Right cardiac atrium (tissue), 5 donors: ENCODE measurements at places on chromosomes 7 and 10. TPM values are rescaled to one million over a fixed set of nuclear protein-coding genes. Genes with fewer than 3 reads are reported as not detected.

Gene ZNF503
- 14.4 TPM for total RNA-seq

Gene TUBAL3
- 1.0 TPM for total RNA-seq

Gene NME8
- total RNA-seq: not detected

Gene FAM241B
- total RNA-seq: 8.7 TPM

Gene GIMAP7
- 25.5 TPM for total RNA-seq

Gene PLXDC2
- total RNA-seq: 37.4 TPM

Gene LRGUK
- total RNA-seq: 0.14 TPM

Gene CPED1
- total RNA-seq: 31.1 TPM

Gene CTAGE8
- total RNA-seq: 0.14 TPM

Gene GRID1
- 0.40 TPM for total RNA-seq

Gene ADAM8
- total RNA-seq: 1.4 TPM

Gene PVRIG
- total RNA-seq: not detected

DNA sequence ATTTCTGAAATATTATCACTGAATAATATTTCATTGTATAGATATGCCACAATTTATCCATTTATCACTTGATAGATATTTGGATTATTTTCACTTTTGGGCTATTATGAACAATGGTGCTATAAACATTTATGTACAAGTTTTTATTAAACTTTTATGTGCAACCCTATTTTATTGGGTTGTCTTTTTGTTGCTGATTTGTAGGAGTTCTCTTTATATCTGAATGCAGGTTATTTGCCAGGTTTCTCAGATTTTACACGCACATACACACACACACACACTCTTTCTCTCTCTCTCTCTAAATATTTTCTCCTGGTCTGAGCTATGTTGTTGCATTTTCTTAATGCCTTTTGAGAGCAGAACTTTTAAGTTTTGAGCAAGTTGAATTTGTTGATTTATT, 36.2 kb downstream of the ADK start:
- DNase-seq: no peak

DNA sequence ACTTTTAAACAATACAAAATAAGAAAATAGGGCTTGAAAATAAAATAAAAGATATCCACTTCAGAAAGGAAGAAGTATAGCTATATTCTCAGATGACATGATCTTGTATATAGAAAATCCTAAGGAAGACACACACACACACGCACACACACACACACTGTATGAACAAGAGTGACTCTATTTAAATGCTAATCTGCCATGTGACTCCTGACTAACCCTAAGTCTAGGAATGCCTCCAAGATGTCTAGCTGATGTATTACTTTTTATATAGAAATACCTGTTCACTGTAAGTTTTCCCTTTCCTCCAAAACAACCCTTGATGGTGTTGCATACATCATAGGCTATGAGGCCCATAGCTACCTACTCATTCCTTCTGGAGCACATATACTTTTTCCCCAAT, 173.1 kb upstream of the LRRTM3 start:
- DNase-seq: no peak

DNA sequence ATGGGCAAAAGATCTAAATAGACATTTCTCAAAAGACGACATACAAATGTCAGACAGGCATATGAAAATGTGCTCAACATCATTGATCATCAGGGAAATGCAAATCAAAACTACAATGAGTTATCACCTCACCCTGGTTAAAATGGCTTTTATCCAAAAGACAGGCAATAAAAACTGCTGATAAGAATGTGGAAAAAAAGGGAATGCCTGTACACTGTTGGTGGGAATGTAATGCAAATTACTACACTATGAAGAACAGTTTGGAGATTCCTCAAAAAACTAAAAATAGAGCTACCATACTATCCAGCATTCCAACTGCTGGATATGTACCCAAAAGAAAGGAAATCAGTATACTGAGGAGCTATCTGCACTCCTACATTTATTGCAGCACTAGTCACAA, 18.0 kb downstream of the GSDME start:
- DNase-seq: no peak

- no peak for DNase-seq
Observed at GRCh38 chr10:12243864-12244620, 48.1 kb downstream of the CDC123 start.

- peak; percentile 67 for DNase-seq
Observed at GRCh38 chr10:19713800-19714525, 102.3 kb upstream of the PLXDC2 start.

DNA sequence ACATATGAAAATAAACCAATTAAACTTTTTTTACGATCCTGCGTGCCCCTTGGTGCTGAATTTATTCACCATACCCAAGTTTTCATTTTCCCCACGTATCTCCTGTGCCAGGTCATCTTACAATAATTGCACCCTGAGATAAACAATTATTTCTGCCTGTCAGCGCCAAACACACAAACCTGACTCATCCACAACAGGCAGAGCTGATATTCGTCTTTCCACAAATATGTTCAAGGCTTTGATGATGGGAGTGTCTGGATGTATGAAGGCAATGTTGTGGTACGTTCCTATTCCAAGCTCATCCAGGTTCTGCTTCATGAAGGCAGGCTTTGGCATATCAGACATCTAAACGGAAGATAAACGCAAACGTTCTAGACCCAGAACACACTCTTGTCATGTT, 45.8 kb upstream of the RHEB start:
- DNase-seq: no peak

DNA sequence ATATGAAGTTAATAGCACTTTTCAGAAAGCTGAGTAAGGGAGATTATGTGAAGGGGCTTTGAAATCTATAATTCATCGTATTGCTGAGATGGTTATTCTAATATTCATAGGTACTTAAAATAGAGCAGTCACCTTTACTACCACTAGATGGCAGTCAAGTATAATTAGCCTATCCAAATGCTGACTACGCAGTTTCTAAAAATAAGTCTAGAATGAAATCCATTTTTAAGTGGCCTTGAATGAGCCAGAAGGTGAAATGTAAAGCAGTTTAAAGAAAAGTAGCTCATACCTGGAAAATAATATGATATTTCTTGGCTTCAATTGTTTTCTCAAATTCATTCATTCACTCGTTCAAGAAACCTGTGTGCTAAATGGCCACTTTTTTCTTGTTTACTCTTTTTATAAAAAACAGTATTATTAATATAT, 1277.1 kb downstream of the GATA3 start:
- DNase-seq: no peak

- peak; percentile 7 for DNase-seq
Observed at GRCh38 chr7:6579446-6579845, 2.2 kb downstream of the ZDHHC4 start.

DNA sequence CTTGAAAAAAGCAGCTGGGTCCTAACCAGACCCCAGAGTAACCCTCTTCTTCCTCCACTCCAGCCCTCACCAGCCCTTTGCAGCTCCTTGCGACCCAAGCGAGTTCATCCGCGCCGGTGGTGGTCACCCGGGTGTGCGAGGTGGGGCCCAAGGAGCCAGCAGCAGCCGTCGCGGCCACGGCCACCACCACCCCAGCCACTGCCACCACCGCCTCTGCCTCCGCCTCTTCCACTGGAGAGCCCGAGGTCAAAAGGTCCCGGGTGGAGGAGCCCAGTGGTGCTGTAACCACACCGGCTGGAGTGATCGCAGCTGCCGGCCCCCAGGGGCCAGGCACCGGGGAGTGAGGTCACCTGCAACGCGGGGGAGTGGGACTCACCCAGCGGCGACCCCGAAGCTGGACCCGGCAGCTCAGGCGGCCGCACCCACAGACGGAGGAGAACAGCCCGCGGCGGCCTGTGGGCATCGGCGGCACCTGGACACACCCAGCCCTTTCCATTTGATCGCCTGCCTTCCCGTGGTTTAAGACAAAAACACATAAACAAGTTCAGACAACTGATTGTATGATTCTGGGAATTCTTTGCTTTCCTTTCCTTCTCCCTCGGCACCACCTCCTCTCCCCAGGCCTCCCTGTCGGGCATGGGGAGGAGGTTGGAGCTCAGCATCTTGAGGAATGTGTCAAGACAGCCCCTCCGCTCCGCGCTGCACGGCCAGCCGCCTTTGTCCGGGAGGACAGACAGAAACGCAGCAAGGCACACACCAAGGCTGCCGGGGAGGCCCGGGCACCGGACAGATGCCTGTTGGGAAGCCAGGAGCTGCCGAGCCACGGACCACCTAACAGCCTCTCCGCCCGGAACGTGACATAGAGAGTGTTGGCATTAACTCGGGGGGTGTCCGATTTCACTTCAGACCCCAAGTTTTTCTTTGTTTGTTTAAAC, 13.0 kb upstream of the AP5Z1 start:
- DNase-seq: no peak

- DNase-seq: no peak
Observed at GRCh38 chr10:22156750-22157149, 61.1 kb downstream of the EBLN1 start.

DNA sequence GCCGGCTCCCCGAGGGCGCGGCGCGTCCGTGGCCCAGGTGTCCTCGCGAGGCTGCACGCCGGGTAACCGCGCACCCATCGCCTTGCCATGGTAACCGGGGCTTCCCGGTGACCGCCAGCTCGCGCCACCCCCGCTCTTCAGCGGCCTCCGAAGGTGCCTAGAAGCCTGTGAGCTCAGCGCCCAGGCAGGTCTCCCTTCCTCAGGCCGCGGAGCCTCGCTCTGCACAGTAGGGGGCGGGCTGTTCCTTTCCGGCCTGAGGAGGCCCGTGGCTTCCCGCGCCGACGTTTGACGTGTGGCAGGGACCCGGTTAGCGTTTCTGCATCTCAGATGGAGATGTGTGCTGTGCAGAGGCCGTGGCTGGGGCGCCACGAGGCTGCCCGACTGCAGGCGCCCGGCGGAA, 117.1 kb downstream of the DYNC2I1 start:
- DNase-seq: no peak

GRCh38 chr7:901388-902154, 25.2 kb downstream of the GET4 start:
- DNase-seq: peak; percentile 89

DNA sequence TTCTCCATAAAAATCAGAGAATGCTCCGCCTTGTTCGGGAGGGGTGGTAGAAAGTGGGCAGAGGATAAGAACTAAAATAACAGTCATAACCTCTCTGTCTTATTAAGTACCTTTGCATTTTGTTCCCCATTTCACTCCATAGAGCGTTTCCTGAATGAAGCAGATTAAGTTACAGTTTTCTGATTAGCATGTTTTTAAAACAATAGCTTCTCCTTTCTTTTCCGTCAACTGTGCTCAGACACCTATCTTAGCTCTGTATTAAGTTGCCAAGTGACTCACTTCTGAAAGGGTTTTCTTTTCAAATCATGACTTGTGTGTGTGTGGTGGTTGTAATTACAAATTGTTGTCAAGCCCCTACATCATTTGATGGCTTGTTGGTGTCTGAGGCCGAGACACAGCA, 1.4 kb downstream of the HABP2 start:
- no peak for DNase-seq

- DNase-seq: no peak
Observed at GRCh38 chr10:97399843-97400545, 1.1 kb downstream of the RRP12 start.

GRCh38 chr7:150324373-150324961, 1.1 kb upstream of the ACTR3C start:
- no peak for DNase-seq

DNA sequence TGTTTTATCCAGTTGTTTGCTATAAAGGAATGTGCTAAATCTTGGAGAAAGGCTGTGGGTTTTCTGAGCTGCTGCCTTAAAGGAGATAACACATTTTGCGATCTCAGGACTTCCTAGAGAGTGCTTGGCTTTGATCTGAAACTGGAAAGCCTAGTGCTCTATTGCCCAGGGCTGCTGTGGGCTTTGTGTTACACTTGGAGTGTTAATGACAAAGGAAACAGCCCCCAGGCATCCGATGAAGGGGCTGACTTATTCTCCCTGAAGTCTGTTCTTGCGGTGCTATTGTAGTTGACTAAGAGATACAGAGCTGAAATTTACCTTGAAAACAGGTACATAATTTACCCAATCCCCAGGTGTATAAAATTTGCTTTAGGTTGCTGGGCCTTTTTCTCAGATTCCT, 74.5 kb downstream of the SND1 start:
- DNase-seq: no peak

DNA sequence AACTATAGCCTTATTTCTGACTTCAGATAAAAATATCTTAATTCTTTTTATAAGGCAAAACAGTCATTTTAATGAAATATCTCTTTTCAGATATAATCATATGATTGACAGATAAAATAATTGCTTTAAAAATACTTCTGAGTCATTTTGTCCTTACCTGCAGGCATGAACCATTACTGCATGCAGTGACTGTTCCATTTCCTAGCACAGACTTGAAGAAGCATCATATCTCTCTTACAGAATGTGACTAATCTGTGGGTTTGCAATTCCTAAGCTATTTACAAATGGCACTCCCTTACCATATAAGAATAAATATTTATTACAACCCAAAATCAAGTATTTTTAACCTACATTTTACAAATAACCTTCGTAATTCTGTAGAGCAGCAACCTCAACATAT, 120.7 kb downstream of the SRPK2 start:
- no peak for DNase-seq

DNA sequence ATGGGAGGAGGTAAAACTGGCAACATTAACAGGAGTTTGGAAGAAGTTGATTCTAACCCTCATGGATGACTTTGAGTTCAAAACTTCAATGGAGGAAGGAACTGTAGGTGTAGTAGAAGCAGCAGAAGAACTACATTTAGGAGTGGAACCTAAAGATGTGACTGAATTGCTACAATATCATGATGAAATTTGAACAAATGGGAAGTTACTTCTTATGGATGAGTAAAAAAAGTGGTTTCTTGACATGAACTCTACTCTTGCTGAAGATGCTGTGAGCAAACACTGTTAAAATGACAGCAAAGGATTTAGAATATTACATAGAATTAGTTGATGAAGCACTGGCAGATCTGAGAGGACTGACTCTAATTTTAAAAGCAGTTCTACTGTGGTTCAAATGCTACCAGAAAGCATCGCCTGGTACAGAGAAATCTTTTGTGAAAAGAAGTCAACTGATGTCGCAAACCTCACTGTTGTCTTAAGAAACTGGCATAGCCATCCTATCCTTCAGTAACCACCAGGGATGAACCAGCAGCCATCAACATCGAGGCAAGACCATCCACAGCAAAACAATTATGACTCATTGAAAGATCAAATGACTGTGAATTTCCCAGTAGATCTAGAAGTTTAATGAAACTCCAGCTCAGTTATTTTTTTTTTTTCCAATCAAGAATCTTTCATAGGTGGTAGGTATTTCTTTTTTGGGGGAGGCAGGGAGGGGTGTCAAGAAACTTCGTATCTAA, 20.8 kb downstream of the BRAF start:
- no peak for DNase-seq

- no peak for DNase-seq
Observed at GRCh38 chr7:66698652-66699205, 41.8 kb upstream of the RABGEF1 start.

DNA sequence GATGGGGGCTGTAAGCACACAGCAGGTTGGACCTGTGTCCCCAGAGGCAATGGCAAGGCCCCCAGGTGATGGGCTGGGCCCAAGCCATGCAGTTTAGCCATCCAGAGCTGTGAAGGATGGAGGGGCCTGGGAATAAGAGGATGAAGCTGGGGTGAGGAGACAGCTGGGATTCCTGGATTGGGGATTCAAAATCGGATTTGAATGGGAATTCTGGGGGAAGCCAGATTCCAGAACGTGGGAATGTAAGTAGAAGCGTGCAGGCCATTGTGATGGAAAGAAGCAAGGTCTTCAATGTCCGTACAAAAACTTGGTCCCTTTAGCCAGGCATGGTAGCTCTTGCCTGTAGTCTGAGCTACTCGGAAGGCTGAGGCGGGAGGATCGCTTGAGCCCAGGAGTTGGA, 9.8 kb downstream of the SH2B2 start:
- DNase-seq: no peak
